ENCODE measurements at places on chromosomes 5 and 9.

- DNase-seq, result peak; percentile 69
These were observed 11.7 kb downstream of the OLFML2A start for GRCh38 chr9:124788542-124789217.

DNA sequence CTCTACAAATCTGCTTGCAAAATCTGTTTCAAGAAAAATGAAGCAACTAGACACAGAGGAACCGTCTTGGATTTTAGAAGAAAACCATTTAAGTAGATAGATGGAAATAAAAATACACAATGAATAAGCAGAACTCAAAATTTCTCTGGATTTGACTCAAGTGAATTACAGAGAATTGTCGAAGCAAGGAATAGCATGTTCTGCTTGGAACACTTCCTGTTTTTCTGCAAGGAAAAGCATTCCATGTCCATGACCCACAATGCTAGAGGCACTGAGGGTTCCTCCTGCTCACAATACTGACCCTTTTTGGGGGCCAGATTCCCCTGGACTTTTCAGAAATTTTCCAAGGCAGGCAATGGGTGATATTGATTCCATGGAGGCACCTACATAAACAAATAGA lies 29.8 kb downstream of the PRUNE2 start:
- DNase-seq, result no peak

DNA sequence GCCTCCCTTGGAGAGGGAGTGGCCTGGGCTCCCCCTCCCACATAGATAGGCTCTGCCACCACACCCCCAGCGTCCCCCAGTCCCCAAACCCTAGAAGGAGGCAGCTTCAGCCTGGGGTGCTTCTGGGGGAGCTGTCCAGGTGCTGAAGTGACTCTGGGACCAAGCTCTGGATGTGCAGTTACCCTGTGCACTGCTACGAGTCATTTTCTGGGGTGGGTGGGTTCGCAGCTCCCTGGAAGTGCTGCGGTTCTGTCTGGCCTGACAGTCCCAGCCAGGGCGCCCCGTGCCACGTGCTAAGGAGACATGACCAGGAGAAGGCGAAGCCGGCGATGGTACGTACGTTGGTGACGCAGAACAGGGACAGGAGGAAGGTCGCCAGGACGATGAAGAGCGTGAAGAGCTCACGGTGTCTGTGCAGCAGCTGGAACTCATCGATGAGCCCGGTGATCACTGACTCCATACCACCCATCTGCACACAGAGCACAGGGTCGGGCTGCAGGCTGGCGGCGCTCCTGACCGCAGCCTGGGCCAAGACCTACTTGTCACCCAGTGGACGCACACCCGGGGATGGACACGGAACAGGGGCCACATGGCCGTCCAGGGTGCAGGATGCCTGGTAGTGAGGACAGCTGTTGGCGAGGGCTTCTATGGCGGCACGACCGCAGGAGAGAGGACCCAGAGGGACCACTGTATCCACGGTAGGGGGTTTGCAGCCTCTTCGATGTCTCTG lies 35.7 kb downstream of the SLC6A3 start:
- peak; percentile 51 for DNase-seq

- no peak for DNase-seq
These were observed 39.9 kb downstream of the EDIL3 start for GRCh38 chr5:84344788-84345187.

GRCh38 chr5:157213527-157214243 lies 33.0 kb downstream of the ITK start:
- no peak for DNase-seq

- DNase-seq, result no peak
These were observed 462 bp downstream of the NUDCD2 start for GRCh38 chr5:163459462-163459818.
